ENCODE measurements at places on chromosomes 5 and 9.

- DNase-seq = no peak
These were observed 16.6 kb downstream of the OTULINL start for GRCh38 chr5:14598225-14598624.

DNA sequence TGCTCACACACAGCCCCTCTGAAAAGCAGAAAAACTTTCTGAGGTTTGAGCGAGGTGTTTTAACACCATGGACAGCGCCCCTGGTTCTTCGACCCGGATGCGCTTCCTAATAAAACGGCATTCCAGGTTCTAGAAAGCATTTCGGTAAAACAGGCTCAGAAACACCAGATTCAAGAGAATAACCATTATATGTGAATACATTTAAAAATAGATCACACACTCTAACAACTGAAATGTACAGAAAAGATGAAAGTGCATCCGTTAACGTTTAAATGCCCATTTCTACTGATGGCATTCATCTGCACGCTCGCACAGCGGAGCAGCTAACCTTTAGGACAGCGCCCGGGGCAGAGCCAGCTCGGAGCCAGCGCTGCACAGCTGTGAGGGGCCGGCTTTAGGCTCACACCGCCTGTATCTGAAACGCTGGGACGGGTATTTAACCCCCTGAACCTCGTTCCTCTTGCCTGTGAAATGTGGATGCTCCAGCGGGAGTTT, 26.3 kb upstream of the TENT4A start:
- no peak for DNase-seq

DNA sequence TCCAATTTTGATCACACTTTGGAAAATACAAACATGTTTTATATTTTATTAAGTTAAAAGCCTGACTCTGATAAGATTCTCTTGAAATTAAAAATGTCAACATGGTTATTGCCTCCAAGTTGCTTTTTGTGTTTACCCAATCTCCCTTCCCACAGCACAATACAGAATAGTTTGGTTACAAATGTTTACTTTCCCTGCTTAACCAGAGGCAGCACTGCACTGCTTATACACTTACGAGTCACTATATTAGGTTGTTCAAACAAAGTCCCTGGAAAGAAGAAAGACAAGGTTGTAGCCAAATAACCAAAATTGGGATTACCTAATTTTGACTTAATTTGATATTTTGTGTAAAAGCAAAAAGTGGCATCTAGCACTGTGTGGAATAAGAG, 25.9 kb downstream of the SRFBP1 start:
- DNase-seq = no peak

GRCh38 chr5:164256351-164256750, 750.9 kb downstream of the MAT2B start:
- no peak for DNase-seq

GRCh38 chr5:178530526-178530925, 59.7 kb downstream of the COL23A1 start:
- DNase-seq = no peak

GRCh38 chr9:131254626-131255025, 21.7 kb downstream of the FAM78A start:
- no peak for DNase-seq

Measured in activated CD4-positive, alpha-beta T cell treated with anti-CD3 and anti-CD28 coated beads, Interleukin-2, amount 50 U/mL, for 4 hours (primary cell).